Ecto neural progenitor cell (in vitro differentiated cells): ENCODE measurements at places on chromosomes 2 and 18.

DNA sequence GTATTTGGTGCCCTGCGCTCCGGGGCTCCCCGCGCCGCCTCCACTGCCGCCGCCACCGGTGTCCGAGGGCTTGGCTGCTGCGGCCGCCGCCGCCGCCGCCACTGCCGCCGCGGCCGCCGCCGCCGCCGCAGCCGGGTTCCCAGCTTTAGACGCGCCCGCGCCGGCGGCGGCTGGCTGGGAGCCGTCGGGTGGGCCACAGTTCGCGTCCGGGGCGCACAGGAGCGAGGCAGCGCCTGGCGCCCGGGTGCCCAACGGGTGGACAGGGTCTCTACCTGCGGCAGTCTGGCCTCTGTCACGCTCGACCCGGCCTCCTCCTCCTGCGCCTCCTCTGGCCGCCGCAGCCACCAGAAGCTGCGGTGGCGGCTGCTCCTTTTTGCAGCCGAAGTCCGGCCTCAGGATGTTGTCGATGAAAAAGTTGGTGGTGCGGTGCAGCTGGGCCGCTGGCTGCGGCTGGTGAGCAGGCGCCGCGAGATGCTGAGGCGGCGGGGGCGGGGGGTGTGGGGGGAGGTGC, 951 bp downstream of the EN1 start:
- peak; percentile 66 for DNase-seq

GRCh38 chr2:17313261-17313660, 205.0 kb downstream of the RAD51AP2 start:
- DNase-seq = no peak

- no peak for DNase-seq
These were observed 156.1 kb upstream of the TRIB2 start for GRCh38 chr2:12560618-12561017.

DNA sequence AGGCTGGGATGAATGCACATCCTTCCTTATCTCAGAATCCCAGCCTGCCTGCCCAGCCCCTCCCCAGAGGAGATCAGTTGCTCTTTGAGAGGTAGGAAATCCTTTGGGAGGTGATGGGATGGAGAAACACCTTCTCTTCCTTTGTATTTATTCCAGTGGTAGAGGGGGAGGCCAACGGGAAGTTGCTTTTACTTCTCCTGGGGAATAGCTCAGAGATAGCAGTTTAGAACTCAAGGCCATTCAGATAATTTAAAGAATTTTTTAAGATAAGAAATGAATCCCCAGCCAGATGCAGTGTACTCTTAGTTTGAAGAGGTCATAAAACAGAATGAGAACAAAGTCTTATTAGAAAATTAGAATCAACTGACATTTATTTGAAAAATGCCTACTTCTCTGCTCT, 67.4 kb upstream of the PPM1B start:
- no peak for DNase-seq

- peak; percentile 32 for DNase-seq
These were observed 85.4 kb upstream of the OTOS start for GRCh38 chr2:240225660-240226475.

GRCh38 chr2:217016796-217017419, 157.0 kb upstream of the TNP1 start:
- no peak for DNase-seq

GRCh38 chr2:218422403-218423086, 3.6 kb downstream of the VIL1 start:
- no peak for DNase-seq

DNA sequence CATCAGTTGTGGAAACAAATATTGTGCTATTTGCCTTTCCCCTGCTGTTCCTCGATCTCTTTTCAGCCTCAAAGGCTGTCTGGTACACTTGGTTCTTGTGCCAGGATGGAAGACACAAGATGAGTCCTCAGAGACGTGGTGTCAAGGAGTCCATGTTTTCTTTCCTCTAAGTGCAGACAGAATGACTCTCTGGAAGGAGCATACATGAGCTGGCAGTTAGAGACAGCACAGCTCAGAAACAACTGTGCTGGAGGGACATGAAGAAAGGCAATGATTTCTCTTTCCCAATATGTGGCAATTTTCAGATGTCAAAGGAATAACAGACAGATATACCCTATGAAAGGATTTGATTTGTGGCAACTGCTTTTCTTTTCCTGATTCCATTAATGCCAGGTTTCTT, 162.2 kb downstream of the AFF3 start:
- DNase-seq = no peak

GRCh38 chr2:190849774-190850173, 30.8 kb upstream of the GLS start:
- no peak for DNase-seq

DNA sequence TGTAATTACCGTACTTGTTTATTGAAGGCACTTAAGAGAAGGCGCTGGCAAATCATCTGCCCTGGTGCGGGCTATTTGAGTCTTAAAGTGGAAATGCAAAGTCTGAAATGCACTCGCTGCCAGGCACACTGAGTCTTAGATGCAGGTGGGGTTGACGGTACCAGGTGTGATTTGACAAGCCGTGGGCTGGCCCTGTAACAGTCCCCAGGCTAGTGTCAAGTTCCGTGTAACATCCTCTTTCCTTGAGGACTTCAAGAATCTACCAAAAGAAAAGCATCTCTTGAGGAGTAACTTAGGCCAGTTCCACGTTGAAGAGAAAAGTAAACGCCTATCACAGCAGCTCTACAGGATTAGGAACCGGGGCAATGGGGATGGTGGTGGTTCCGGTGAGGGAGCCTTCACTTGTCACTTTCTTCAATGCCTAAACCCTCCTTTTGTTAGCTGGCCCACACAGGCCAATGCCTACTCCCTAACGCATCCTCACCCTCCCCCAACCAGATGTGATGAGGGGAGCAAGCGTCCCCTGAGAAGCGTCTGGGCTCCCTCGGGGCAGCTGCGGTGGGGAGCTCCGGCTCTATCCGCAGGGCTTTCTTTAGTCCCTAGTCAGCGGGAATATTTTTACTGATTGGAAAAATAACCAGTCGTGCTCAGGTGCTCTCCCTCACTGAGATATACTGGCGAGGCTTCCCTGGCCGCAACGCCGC, 1.5 kb upstream of the UGP2 start:
- no peak for DNase-seq

GRCh38 chr2:234240917-234241316, 190.4 kb downstream of the SPP2 start:
- no peak for DNase-seq

DNA sequence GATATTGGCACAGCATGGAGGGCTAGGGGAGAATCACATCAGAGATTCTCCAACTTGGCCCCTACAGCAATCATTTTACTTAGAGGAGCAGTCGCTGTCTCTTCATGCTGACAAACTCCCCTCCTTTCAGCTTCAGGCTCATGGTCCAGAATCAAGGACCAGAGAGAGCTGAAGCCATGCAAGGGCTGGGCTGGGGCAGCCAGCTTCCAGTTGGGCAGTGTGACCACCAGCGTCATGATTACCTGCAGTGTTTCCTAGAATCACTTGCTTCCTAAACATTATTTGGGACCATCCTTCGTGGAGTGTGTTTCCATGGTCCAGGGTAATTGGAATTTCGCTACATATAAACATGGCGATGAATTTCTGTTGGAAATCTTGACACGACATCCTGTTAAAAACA, 54.4 kb downstream of the CAPN13 start:
- no peak for DNase-seq

DNA sequence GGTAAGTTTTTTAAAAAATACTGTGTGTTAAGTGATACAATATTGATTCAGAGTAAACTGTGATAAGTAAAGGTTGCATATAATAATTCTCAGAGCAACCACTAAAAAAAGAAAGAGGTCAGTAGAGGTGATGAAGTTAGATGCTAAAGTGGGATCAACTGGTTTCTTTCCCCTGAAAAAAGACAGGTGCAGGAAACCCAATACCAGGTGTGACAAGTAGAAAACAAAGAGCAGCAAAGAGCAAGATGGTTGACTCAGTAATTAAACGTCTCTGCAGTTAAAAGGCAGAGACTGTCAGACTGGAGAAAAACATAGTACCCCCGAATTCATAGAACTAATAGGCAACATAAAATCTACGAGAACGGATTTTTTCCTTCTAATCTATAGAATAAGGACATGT, 128.3 kb downstream of the ATP9B start:
- DNase-seq = no peak

GRCh38 chr18:73933685-73934084, 213.9 kb downstream of the FBXO15 start:
- no peak for DNase-seq

DNA sequence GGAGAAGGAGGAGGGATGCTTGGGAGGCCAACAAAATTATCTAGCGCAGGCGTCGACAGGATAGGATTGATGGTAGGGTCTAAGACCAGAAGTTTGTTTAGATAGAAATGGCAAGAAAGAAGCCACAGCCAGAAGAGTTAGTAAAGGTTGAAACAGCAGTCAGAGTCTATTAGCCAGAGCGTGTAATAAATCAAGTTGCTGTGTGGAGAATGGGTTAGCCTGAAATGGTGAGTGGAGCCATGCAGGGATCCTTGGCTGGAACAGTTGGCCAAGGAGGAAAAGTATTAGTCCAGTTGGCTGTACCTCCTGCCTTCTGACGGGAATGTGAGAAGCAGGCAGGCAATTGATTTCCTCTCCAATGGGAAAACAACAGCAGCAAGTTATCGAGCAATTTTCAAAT, 190.7 kb upstream of the CCDC68 start:
- DNase-seq = no peak

DNA sequence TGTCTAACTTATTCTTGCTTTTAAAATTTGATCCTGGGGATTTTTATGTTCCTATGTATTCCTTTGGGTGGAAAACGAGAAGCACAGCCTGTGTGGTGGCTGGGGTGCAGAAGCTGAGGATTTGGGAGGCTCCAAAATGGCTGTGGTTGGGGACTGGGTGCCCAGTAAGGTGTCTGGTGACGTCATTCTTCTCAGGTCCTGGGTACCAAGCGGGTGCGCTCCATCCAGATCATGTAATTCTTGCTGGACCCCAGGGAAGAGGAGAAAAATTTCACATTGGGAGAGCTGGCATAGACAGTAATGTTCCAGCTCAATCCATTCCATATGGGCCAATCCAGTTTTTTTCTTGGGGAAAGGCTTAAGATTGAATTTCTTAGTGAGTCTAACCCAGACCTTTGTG, 61.1 kb upstream of the THOC1 start:
- DNase-seq = no peak

DNA sequence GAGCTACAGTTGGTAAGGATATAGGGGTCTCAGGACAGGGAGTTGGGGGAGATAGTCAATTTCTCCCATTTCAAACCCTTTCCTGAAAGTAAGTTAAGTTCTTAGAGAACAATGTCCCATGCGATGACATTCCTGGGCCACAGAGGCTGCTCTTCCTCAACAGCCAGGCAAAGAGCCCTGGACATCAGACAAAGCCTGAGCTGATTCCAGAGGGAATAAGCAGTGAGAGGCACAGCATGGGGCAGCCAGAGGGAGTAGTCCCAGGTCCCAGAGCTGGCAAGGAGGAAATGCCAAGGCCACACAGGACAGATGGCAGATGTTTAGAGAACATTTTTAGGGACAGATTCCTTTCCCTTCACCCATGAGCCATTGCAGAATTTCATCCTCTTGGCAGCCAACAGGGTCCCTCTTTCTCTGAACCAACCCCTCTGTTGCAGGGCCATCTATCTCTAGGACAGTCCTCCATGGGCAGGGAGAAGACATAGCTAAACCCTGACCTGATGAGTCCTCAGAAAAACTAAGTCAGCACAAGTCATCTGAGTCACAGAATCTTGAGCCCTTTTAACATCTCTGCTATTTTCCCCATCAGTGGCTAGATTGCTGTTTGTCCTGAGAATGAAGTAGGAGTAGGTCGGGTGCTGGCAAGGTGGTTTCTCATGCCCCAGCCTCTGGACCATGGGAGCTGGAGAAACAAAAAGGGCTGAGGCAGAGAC, 81.6 kb upstream of the STPG4 start:
- DNase-seq = no peak
